ENCODE measurements at places on chromosomes 2 and 18.

DNA sequence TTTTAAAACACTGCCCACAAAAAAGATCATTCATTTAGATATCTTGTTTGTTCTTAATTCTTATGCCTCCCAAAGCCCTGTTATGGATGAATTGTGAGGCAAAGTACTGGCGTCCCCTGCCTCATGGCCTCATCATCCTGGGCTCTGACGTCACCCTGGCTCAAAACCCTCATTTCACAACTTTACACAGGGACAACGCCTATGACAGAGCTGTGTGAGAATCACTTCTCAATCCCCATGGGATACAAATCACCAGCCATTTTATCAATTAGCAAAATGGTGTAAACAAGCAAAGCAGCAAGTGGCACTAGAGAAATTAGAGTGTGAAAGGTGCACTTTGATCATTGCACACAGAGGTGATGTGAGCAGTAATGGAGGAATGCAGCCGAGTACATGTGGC lies 16.6 kb downstream of the FHOD3 start:
- no peak for DNase-seq

GRCh38 chr2:70463581-70463980 lies 90.0 kb downstream of the TGFA start:
- no peak for DNase-seq

GRCh38 chr2:176805345-176805744 lies 407.2 kb upstream of the HNRNPA3 start:
- DNase-seq = no peak

DNA sequence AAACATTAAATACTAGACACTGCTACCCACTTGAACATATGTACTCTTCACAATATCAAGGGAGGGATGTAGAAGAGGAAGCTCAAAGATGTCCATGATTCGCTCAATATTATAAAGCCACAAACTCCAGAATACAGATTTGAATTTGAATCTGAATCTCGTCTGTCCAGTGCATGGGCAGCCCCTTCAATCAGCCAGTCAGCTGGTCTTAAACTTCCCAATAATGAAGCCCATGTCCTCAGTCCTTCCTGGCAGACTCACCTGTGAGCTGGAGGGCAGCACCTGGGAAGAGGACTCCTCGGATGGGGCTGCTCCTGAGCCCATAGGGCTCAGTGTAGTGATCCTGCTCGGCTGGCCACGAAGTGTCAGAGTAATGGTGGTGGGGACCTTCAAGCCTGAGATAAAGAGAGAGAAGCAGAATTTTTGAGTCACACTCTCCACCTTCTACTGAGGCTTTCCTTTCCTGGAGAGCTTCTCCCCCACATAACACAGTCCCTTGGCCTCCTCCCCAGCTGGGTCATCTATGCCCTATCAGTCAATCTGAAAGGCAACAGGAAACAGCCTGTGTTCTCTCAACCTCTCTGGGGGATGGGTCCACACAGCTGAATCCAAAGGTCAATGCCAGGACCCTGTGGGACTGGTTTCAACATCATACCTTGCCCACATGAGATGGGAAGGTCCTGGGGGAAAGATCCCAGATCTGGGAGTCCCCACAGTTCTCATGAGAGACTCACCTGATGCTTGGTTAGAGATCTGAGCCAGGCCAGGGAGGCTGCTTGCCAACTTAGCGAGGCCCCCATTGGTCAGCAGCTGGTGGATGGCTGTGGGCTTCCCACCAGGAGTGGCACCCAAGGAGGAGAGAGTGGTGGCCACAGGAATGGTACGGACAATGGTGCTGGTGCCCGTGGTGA lies 36.5 kb downstream of the KANSL3 start:
- DNase-seq = no peak

DNA sequence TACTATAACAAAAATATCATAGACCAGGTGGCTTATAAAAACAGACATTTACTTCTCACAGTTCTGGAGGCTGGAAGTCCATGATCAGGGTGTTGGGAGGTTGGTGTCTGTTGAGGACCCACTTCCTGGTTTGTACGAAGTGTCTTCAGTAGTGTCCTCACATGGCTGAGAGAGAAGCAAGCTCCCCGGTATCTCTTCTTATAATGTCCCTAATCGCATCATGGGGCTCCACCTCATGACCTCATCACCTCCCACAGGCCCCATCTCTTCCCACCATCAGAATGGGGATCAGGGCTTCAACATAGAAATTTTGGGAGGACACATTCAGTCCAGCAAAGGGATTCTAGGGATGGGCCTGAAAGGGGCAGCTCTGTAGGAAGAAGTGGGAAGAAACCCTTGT lies 4.8 kb upstream of the NIFK start:
- no peak for DNase-seq

DNA sequence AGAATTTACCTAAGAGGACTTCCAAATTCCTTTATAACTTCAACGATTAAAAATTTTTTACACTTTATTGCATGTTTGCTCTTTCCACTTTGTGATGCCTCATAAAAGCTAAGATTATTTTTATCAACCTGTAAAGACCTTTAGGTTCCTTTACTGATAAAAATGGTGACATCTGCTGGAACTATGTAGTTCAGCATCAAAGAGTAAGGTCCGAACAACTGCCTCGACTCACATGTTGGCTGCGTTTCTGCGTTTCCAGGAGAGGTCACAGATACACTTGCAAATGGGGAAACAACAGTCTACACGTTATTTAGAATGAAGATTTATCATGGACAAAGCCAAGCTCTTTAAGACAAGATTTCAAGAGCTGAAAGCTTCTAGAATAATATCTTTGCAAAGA lies 18.8 kb upstream of the TMX3 start:
- DNase-seq = no peak

GRCh38 chr18:51164761-51165281 lies 32.7 kb downstream of the MEX3C start:
- DNase-seq = no peak

DNA sequence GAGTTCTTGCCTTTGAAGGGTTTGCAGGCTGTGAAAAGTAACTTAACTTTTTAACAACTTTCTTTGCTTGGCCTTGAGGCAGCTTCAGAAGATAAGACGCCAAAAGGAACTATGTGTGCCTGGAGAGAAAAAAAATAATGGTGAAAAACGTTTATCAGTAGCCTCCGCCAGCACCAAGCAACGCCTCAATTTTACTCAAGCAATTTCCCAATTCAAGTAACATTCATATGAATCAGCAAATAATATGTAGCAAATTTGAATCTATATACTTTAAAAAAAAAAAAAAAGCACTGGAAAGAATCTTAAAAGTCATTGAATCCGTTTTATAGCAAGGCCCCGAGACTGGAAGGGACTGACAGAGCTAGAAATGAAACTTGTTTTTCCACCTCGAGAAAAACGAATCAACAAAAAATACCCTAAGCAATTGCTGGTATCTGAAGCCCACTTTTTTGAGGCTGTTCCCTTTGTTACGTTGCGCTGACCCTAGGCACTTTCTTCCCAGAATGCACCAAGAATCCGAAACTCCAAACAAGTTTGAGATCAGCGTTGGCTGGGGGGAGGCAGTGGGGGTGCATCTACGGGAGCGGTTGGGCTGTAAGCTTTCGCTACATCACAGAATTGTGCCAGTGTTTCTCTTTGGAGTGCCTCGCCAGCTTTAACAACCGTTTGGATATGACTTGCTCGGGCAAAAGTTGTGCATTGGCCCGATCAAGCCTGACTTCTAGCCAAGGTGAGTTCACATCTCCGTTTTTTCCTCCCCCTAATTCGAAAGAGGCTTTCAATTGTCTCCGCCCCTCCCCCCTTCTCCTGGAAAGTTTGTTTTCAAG lies 2.7 kb upstream of the TGIF1 start:
- no peak for DNase-seq

DNA sequence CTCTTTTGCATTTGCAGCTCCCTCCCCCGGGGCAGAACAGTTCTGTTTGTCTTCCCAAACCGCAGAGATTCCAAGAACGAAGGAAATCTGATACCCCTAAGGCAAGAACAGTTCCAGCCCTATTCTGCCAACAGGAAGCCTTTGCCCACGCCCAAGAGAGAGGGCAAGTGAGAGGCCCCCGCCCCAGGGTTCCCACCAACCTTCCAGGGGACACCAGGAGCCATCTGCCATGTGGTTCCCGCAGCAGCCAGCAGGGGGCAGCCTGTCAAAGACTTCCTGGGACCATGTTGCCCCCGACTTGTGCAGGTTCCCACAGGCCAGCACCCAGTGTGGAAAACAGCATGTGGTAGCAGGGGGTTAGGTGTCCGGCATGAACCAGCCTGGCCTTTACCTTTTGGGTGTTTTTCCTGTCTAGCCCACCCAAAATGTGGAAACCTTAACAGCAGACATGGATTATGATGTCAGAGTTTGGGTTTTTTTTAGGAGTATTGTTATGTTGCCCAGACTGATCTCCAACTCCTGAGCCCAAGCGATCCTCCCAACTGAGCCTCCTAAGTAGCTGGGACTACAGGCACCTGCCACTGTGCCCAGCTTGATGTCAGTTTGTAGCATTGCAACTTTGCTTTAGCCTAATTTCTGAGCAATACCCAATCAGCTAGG lies 21.7 kb upstream of the EFHD1 start:
- peak; percentile 49 for DNase-seq

- peak; percentile 30 for DNase-seq
These were observed 51.4 kb downstream of the KIF5C start for GRCh38 chr2:148926291-148926961.

GRCh38 chr2:58539973-58540372 lies 298.8 kb upstream of the FANCL start:
- DNase-seq = no peak

DNA sequence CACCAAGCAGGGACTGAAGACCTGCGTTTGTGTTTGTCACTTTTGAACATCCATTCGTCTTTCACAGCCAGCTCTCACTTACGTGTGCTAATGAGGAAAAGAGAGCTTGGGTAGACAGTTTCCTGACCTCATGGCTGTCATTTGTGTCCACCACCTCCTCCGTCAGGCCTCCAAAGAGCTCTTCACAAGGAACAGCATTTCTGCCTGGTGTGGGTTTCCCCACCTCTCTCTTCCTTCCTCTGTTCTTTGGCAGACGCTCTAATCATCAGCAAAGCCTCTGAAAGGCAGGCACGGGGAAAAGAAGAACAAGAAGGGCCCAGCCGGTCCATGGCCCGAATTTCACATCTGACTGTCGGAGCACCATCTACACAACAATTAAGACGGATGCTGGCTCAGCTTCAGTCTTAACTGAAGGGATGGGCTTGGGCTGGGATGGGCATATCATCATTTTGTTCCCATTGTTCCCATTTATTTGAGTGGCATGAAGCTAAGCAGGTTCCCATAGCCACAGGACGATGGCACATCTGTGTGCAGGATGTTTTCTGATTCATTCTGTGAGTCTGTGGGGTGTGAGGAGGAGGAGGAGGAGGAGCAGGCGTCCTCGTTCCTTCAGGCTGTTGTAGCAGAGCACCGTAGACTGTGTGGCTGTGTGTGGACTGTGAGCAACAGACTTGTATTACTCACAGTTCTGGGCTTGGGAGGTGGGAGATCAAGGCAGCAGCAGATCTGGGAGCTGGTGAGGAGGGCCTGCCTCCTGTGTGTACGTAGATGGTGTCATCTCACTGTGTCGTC lies 66.4 kb downstream of the TSHZ1 start:
- DNase-seq = no peak

- DNase-seq = no peak
These were observed 22.1 kb downstream of the ABHD3 start for GRCh38 chr18:21682371-21683051.

GRCh38 chr2:214782671-214783070 lies 26.8 kb downstream of the BARD1 start:
- DNase-seq = no peak

GRCh38 chr2:102014041-102014345 lies 22.2 kb downstream of the IL1R2 start:
- no peak for DNase-seq

GRCh38 chr2:146730882-146731281 lies 1113.9 kb upstream of the ACVR2A start:
- DNase-seq = no peak

- no peak for DNase-seq
These were observed 101.5 kb upstream of the GRB14 start for GRCh38 chr2:164722616-164723338.

- DNase-seq = no peak
These were observed 88.4 kb upstream of the CAVIN2 start for GRCh38 chr2:191935247-191935646.

DNA sequence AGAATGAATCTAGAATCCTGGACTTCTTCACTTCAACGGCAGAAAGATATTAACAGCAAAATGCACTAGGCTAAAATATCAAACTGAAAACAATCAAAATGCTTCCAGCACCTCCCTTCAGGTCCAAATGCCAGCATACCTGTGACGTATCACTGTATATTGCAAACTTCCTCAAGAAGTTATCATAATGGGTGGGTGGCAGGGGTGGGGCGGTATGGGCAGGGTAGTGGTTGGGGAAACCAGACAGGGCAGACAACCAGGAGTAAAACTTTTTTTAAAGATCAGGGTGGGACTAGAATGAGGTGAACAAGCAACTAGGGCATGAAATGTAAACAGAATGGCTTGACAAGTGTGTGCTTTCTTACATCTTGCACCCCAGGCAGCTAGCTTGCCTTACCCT lies 140.9 kb downstream of the SATB2 start:
- no peak for DNase-seq

Data from stimulated activated CD8-positive, alpha-beta memory T cell treated with anti-CD3 and anti-CD28 coated beads, Interleukin-4, amount 100 ng/mL, for 24 hours (primary cell).